Mucosa of descending colon (tissue), 3 donors: ENCODE measurements at places on chromosomes 6 and 20. TPM values are rescaled to one million over a fixed set of nuclear protein-coding genes. Genes with fewer than 3 reads are reported as not detected.

GRCh38 chr20:58927490-58928061 is 53.5 kb upstream of the NELFCD start:
- DNase-seq: no peak

- DNase-seq: no peak
These were observed 119.3 kb downstream of the PDE10A start for GRCh38 chr6:165543781-165544180.

UNC93A gene
- not detected for total RNA-seq

DNA sequence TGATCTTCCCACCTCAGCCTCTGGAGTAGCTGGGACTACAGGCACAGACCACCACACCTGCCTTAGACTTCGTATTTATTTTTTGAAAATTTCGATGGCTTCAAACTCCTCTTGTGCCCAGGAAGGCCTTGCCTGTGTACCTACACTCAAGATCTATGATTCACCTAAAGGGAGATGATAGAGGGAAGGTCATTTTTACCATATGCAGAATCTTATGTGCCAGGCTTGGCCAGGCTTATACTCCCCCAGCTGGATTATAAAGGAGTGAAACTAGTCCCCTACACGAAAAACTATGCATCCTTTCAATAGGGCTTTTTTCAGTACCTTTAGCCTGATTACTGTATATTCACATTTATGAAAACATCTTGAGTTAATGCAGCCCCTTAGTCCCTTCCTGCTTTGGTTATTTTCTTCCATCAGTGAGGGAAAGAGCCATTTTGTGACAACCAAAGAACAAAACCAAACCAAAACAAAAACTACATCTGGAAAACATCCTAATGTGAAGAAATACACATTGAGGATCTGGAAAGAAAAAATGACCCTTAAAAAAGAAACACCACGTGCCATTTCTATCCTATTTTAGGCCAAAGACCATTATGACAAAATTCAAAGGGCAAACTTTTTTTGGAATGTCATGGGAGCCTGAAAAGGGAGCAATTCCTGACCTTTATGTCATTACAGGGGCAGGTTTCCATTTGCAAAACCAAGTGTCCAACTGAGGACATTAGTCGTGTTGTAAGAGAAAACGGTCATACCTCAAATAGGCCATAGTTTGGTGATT is 34.7 kb downstream of the RIPOR2 start:
- no peak for DNase-seq

DNA sequence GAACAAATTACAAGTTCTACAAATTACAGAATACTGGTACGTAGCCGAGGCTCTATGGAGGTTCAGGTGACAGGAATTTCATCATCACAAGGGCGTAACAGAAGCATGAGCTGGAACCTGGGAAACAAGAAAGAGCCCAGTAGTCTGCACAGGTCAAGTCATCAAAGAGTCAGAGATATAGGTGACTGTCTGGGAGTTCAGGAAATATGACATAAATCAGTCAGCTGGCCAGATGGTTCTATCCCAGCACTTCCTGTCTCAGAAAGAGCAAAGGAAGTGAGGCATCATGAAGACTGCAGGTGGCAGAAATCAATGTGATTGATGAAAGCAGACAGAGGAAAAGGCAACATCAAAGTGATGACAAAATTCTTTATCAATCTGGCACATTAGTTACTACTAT is 23.3 kb downstream of the MYCT1 start:
- DNase-seq: no peak

DNA sequence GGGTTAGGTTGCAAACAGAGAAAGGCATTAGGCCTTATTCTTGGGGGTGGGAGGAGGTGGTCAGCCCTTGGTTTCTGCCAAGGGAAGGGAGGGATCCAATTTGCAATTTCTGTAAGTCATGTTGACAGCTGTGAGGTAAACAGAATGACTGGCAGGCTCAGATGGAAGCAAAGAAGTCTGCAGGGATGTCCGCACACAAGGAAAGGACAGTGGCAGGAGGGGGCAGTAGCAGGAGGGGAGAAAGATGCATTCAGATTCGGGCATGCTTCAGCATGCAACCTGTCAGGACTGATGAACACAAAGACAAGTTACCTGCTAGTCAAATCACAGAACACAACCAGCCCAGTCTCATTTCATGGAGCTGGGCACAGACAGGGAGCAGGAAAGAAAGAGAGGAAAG is 217.9 kb upstream of the FOXA2 start:
- no peak for DNase-seq

DNA sequence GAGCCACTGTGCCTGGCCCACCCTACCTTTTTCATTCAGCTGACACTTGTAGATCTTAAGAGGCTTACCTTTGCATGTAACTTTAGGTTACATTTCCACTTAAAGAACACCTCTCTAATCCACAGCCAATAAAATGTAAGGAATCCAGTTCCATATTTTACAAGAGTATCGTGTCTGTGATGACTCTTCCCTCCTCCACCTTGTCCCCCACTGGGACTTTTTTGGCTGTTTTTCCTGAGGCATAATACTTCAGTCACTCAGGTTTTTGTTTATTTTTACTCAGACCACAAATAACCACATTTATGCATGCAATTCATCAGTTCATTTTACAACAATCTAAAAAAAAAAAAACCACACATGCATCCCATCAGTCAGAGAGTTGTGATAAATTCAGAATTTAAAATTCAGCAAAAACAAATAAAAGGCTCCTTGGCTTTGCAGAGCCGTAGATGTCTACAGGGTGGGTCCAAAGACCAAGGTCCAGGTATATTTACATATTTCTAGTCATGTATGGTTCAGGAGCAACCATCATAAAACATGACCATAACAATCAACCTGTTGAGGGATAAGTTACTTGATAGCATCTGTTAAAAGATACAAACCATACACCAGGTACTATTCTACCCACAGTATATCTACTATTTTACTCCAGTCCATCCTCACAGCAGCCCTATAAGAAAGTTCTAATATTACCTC is 9.9 kb downstream of the ATXN1 start:
- DNase-seq: no peak

DNA sequence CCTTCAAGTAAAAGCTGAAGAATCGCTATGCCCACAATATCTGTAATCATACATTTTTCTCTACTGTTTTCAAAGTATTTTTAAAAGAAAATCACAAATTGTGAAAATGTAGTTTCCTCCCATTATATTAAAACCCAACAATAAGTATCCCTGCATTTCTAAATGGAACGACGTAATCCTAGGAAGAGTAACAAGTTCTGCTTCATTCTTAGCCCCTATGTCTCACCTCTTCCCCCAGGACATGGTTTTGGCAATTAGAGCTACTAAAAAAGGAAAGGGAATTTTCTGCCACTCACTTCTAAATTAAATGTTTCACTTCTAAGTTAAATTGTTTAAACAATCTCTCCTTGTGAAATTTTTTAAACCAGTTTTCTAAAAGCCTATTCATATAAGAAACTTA is 47.4 kb downstream of the TBPL1 start:
- DNase-seq: no peak

DNA sequence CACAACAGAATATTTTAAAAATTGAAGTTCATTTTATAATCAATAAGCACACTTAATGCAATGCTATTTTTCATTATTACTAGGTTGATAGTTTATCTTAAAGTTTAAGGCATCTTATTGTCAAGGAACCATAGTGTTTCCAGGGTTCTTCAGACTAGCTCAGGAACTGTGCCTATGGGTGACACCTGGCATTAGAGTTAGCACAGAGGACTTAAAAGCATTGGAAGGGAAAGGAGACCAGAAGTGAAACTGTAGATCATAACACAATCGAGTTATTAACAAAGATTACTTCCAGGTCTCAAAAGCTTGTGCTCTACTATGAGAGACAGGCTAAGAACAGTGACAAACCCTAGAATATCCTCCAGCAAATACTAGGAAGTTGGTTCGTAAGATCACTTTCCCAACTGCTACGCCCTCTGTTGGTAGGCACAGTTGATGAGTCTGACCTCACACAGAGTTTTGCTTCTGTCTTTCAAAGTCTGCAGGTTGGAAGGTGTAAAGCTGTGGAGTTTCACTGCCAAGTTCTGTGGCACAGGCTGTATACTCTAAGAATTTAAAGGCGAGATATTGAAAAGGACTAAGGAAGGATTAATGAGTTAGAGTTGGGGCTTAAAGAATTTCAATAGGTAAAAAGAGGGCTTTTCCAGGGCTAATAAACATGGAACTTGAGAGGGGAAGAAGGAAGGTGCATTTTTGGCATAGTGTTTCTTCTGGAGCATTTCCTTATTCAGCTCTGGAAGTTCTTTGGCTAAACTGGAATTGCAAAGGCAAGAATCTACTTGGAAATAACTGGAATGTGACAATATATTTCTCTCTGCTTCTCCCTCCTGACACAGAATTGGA is 531.3 kb upstream of the JAG1 start:
- DNase-seq: peak; percentile 88

DNA sequence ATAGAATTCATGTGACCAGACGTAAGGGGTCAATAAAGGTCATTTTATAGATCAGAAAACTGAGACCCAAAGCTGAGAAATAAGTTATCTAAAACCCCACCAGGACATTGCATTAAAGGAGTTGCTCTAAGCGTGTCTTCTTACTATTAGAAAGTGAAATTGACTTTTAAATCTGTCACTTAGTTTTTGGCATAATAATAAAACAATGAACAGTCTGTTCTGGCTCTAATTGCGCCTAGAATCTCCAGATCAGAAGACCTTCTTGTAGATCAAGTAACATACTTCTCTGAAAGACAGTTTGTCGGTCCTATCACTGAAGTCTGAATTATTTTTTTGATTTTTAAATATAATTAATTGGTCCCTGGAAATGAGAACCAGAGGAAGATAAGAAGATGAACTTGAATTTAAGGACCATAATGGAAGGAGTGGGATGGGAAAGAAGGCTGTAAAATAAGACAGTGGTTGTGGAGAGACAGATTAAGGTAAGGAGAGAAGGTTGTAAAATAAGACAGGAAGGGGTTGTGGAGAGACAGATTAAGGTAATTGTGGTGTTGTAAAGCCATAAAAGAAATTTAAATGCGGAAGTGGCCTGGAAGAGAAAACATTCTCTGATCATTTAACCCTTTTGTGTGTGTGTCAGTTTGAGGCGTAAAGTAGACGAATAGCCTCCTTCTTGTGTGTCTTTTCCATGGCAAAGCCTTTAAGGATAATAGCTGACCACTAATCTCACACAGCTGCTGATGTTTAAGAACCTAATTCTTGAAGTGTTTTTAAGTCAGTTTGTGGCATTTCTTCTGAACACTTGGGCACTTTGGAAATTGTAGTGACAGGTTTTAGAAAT is 20.1 kb downstream of the TOP1 start:
- DNase-seq: no peak

MDFI gene
- total RNA-seq: 2.2 TPM

DNA sequence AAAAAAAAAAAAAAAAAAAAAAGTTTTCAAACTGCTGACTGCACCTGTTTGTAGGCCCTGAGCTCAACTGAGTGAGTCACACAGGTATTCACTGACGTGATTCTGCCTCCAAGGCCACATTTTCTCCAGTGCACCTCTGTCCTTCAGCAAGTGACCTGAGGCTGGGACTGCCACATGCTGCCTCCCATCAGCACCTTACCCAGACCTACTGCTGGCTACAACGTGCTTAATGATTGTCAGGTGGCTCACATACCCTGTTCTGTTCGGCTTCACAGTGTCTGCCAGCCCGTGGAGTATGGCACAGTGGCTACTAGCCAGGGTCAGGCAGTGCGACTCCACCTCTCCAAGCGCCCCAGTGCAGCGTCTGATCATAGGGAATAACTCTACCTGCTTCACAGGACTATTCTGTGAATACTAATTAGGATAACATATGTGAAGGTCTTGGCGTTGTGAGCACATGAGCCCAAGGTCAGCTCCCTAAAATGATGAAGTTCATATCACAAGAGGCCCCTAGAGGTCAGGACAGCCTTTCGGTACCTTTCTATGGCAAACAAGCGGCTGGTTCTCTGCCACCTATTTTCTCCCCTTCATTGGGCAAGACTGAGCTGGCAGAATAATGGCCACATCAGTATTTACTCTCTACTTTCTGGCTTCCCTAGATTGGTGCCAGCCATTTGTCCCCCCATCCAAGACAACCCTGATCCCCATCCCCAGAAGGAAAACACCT is 28.1 kb downstream of the RIPOR3 start:
- no peak for DNase-seq

GRCh38 chr6:137146206-137146605 is 27.2 kb downstream of the IL22RA2 start:
- no peak for DNase-seq

GRCh38 chr6:42028234-42029061 is 21.9 kb upstream of the TAF8 start:
- no peak for DNase-seq

DNA sequence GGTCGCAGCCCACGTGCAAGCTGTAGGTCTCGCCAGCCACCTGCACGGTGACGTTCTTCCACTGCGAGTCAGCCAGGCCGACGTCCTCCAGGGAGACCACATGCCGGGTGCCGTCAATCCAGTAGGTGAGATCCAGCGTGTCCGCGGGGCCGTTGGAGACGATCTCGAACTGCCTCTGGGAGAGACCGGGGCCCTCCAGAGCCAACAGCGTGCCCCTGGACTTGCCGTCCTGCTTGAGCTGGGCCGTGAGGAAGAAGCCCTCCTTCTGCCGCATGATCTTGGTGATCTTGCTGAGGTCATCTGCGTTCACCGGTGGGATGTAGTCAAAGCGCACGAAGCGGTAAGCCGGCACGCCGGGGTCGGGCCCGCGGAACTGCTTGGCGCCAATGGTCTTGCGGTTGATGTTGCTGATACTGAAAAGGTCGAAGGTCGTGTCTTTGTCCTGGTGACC is 5.1 kb downstream of the THBS2 start:
- DNase-seq: peak; percentile 55

DNA sequence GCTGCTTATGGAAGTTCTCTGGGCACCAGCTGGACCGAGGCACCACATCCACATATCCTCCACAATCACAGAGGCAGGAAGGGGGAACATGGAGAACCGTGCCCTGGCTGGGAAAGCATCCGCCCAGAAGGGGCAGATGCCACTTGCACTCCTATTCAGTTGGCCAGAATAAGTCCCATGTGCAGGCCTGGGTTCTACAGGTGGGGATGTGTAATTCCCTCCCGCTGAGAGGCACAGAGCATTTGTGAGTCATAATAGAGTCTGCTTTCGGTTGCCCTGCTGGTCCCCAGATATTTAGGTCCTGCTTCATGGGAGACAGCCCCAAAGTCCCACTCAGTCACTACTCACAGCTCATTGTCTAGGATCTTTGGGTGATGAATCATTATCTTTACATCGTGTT is 104.0 kb downstream of the PHACTR3 start:
- DNase-seq: no peak

DNA sequence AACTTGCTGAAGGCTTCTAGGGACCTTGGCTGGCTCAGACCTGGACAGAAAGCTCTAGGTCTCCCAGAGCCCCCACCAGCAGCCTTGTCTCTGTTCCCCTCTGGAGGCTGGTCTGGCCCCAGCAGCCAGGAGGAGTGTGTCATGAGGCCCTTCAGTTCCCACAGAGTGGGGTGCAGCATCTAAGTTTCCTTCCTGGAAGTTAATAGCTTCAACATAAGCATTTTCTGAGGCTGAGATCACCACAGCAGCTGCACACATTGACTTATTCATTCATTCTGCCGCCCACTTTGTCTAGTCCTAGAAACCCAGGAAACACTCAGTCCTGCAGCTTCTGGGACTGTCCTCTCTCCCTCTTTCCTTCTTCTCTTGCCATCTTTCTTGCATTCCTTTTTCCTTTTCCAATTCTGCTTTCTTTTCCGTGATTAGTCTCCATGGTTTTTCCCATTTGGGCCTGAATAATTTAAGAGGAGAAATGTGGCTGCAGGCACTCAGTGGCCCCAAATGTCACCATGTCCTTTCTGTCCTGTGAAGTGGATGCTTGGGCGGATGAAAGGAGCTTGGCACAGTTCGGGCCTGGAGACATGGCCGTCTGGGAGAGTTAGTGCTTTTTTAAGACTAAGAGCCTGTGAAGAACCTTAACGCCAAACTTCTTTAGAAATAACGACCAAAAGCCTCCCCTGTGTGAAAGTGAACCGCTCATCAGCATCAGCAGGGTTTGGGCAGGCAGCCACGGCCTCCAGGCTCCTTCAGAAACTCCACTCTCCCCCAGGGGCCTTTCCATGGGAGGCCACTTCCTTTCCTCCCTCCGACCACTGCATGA is 31.0 kb upstream of the PCMTD2 start:
- DNase-seq: no peak
